ENCODE measurements at places on chromosomes 2 and 18. TPM values are rescaled to one million over a fixed set of nuclear protein-coding genes. Genes with fewer than 3 reads are reported as not detected.

The KCNJ3 gene
- not detected for total RNA-seq

DNA sequence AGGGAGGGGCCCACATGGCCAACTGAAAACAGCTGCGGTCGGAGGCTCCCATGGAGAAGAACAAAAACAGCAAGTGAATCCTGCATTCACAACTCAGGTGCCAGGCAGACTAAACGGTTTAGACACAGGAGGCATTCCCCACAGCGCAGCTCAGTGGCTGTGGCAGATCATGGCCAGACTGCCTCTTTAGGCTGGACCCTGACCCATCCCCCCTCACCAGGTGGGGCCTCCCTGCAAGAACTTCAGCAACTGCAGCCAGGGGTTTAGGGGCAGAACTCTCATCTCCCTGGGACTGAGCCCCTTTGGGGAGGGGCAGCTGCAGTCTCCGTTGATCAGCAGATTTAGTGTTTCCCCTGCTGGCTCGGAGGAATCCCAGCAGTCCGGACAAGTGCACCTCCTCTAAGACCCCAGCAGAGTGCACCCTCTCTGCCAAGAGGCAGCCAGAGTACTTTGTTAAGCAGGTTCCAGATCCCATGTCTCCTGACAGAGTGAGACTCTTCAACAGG is 346.7 kb downstream of the SS18 start:
- no peak for DNase-seq

DNA sequence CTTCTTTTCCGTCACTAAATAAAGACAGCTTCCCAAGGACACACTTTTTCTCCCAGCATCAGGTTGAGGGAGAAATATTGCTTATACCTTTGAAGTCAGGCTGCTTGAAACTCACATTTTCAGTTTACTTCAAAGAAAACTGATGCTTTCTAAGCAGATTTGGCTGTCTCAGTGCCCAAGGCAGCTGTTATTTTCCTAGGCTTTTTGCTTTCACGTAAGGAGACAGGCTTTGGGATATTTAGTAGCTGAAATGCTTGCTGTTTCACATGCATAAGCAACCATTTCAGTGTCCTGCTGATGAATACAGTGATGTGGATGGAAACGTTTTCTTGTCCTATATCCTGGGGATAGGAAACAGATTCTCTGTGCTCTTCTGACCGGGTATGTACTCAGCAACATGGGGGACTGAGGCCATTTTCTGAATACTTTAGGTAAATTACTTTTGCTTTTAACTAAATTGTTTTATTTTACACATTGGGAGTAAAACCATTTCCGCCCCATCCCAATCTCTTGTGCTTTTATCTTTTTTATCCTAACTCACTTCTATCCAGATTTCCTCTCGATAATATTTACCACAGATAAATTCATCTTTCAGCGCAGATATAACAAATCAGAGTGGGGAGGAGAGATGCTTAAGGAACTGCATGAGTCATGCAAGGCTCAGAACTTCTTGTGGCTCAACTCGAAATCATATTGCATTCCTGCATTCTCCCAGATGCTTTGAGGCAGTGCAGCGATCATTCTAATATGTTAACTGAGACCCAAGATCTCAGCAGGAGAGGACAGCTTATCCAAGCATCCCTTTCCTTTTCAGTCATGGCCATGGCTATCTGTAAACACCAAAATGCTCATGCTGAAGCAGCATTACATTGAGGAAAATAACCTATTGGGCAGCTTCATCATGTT is 22.2 kb downstream of the GALR1 start:
- DNase-seq: no peak

GRCh38 chr2:165633431-165633830 is 160.6 kb downstream of the GALNT3 start:
- DNase-seq: no peak

GRCh38 chr2:113977660-113978523 is 88.0 kb downstream of the ACTR3 start:
- DNase-seq: no peak
